ENCODE measurements at places on chromosomes 12 and 14. TPM values are rescaled to one million over a fixed set of nuclear protein-coding genes. Genes with fewer than 3 reads are reported as not detected.

- DNase-seq: no peak
These were observed 29.1 kb downstream of the C14orf132 start for GRCh38 chr14:96067985-96068930.

- no peak for DNase-seq
These were observed 4.6 kb downstream of the BCL11B start for GRCh38 chr14:99267381-99267780.

DNA sequence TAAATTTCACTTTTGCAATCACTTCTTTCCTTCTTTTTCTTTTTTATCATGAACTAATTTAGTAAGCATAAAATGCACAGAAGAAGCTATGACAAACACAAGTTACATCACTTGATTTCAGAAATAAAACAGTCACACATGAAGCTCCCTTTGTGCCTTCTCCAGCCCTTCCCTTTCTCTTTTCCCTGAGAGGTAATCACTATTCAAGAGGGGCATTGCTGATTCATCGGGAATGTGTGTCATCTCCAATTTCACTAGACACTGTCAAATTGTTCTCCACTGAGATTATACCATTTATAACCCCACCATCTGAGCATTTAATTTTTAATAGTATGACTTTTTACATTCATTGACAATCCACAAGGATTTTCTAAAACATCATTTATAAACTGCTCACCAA is 91.6 kb upstream of the PTPRQ start:
- no peak for DNase-seq

DNA sequence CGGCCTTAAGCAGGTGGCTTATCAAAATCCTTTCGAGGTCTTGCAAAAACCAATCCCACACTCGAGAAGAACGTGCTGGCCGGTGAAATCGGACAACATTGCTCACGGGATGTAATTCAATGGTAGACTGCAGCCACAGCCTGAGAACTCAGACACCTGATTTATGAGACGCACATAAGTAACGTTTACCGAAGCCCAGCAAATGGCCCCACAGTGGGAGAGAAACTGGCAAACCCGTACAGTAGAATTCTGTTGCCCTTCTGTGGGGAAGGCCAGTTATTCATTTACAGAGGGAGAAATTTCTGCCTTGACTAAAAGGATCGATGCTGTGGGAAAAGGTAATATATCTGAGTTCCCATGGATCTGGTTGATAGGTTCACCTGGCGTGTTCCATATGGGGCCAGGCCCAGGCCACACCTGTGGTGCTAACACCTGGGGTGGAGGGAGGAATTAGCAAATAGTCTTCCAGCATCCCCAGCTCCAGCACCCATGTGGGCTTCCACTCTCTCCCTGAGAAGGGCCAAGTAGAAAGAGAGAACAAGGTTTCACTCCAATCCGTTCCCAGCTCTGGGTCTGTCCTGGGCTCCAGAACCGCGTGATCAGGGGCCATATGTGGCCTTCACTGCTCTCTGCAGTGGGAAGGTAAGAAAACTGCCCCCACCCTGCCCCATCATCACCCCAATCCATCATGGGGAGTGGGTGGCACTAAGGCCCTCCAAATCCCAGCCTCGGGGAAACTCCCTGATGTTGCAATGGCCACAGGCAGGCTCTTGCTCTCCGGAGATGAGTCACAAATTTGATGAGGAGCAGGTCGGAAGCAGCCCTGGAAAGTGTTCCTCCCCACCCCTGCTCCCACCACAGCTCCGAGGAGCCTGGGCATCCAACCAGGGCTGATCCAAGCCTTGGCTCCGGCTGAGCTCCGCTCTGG is 12.7 kb downstream of the BDKRB1 start:
- peak; percentile 80 for DNase-seq

GRCh38 chr14:32693114-32693513 is 245.6 kb upstream of the NPAS3 start:
- no peak for DNase-seq

- DNase-seq: no peak
These were observed 7.1 kb downstream of the OSBPL8 start for GRCh38 chr12:76552343-76552938.

GRCh38 chr14:94923786-94924185 is 153.9 kb upstream of the GSC start:
- no peak for DNase-seq

DNA sequence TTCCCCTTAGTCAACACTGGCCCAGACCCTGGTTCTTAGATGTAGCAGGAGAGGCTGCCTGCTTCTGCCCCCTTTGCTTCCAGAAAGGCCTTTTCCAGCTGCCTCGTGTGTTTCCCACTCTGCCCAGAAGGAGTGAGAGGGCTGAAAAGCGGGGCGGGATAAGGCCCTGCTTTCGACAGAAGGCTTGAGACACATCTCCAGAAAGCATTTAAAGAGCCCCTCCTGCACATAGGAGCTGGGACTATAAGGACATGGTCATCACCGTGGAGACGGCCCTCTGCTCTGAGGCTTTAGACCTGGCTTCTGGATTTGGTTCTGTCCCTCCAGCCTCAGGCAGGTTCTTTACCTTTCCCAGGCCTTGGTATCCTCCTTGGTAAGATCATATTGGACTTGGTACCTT is 11.9 kb downstream of the CALM1 start:
- DNase-seq: no peak

- DNase-seq: no peak
These were observed at the start of gene NR1H4 for GRCh38 chr12:100473716-100474150. Gene NR1H4 (plus strand): TSS chr12:100473866. CDS start chr12:100493324, 19,458 bp downstream.

- DNase-seq: no peak
These were observed 70.0 kb downstream of the KIF21A start for GRCh38 chr12:39372929-39373328.

DNA sequence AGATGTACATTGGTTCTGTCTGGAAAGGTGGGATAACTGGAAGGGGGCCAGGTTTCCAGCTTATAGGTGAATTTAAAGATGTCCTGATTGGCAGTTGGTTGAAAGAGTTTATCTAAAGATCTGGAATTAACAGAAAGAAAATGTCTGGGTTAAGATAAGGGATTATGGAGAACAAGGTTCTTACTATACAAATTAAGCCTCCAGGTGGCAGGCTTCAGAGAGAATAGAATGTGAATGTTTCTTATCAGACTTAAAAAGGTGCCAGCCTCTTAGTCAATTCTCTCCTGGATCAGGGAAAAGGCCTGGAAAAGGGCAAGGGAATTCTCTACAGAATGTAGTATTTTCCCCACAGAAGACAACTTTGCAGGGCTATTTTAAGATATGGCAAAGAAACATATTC is 53.1 kb downstream of the CNTN1 start:
- no peak for DNase-seq

GRCh38 chr12:90216020-90216552 is 507.4 kb upstream of the ATP2B1 start:
- DNase-seq: no peak

DNA sequence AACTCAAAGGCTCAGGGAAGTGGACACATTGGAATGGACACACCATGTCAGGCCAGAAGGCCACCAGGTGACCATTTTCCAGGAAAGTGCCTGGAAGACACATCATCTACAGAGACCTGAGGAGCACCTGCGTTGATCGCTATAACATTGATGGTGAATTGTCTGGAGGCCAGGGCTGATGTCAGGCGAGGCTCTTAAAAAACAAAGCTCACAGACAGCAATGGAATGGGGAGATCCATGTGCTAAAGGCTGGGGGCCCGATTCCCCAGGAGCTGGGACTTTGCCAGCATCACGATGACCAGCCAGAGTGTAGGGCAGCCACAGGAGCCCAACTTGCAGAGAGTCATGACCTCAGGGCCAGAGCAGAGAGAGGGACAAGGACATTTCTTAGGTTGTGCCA is 30.3 kb downstream of the DIO3 start:
- no peak for DNase-seq

DNA sequence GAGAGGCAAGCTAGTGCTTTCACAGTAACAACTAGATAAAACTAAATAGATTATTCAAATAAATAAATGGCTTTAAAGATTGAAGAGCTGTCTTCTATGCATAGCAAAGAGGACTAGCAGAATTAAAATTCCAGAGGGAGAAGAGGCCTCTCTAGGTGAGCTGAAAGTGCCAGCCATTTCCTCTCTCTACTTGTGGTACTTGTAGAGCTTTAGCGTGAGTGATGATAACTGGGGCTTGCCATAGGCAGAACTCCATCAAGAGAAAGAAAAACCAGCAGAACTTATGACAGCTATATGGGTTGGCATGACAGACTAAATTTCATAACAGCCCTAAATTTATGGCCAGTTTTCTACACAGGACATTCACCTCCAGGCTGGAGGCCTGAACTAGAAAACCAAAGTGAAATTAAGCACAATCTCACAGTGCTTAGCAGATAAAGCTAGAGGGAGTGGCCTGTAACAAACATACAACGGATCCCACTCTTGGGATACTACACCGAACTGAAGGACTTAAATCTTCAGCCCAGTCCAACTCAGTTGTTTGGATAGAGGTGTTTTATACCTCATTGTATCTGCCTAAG is 11.0 kb downstream of the SPTLC2 start:
- no peak for DNase-seq

DNA sequence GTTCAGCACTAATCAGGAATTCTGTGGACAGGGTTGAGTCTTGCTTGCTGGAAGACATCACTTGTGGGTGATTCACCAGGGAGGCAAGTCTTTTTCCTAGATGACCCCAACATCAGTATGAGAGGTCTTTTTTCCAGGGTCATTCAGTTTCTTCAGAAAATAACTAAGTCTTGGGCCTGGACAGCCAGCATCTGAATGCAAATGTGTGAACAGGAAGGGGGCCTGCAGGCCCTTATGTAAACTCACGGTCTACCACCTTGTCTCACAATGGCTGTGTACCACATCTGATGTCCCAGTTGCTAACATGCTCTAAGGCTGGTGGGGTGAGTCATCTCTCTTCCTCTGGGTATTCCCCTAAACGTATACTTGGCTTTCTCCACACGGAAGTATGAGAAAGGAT is 79.2 kb downstream of the HECTD4 start:
- DNase-seq: no peak

DNA sequence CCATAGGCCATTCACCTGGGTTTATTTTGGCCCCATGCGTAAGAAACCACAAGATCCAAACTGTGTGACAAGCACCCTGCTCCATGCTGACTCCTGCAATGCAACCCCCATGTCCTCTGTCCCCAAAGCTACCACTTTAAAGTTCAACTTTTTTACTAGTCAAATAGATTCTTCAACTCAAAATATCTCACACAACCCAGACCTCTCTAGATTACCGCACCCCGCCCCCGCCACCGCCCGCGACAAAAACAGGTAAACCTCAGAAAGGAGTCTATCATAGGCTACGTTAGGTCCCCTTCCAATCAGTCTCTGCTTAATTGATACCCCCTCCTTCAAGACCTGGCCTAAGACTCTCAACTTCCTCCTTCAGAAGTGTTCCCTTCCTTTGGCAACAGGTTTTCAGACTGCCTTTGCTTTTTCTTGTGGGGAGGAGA is 2.2 kb downstream of the ZFP36L1 start:
- DNase-seq: peak; percentile 17

DNA sequence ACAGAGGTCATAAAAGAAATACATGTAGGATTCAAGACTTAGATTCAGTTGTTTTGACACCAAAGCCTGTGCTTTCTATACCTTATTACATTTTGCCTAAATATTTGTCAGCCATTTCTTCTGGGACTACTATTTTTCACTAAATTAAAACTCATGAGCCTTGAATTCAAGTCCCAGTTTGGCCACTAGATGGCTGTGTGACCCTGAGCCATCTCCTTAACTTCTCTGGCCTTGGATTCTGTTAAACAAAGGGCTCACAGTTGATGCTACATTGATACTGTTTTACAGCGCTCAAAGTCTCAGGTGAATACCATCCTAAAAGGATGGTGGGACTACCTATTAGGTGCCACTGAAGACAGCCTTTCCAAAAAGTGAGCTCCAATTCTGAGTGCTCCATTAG is 39.6 kb upstream of the CCDC198 start:
- DNase-seq: no peak

DNA sequence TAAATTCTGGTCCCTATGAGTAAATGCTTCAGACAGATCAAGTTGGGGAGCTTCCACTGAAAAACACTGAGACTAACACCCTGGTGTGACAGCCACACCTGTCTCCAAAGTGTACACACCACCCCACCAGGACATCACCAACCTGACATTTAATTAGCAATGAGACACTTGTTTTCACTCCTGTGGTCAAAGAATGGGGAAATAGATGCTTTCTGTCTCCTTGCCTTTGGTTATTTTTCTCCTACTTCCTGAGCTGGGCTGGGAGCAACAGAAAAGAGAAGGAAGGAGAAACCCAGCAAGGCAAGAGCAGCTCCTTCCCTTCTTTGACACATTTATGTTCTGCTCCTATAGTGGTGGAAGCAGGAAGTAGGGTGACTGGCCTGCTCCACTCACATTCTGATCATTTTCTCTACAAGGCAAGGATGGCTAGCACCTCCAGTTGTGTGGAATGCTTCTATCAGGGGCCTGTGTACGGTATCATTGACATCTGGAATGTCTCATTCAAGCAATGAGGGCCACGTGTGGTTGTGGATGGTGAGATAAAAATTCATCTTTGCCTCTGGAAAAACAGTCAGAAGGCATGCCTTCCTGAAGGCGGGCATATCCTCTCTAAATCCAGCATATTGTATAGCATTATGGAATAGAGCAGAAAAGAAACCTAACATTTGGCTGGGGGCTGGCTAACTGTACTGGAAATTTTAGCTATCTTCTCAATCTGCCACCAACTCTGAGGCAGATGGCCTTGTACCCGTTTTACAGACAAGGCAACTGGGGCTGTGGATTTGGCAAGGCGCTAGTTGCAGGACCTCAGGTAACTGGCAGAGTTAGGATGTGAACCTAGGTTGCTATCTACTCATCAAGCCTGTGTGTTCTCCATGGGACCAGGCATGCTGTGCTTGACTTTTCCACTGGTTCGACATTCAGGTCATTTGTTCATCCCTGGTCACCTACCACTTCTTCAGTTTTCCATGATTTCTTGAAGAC is 24.8 kb upstream of the LGALS3 start:
- no peak for DNase-seq

GRCh38 chr12:41998436-41998835 is 146.2 kb downstream of the GXYLT1 start:
- DNase-seq: no peak

- DNase-seq: peak; percentile 70
These were observed 16.5 kb downstream of the NINJ2 start for GRCh38 chr12:646442-647384.

- no peak for DNase-seq
These were observed 78.8 kb downstream of the GSC start for GRCh38 chr14:94690896-94691659.

The OR4M1 gene
- total RNA-seq: not detected

The STON2 gene
- 3.3 TPM for total RNA-seq

The SERPINA3 gene
- total RNA-seq: 3.6 TPM

The FAR2 gene
- total RNA-seq: 8.5 TPM

The SLC6A15 gene
- total RNA-seq: not detected

The RD3L gene
- not detected for total RNA-seq

The CLEC6A gene
- total RNA-seq: not detected

The ZDHHC22 gene
- total RNA-seq: not detected

The TPPP2 gene
- total RNA-seq: not detected

The SMCO2 gene
- total RNA-seq: not detected

The GUCY2C gene
- total RNA-seq: not detected

All from uterus (tissue), 4 donors.